ENCODE measurements at places on chromosomes 7 and 10.

- DNase-seq, result no peak
Observed at GRCh38 chr7:29968683-29969395, 20.8 kb downstream of the SCRN1 start.

- no peak for DNase-seq
Observed at GRCh38 chr7:11120675-11121220, 147.1 kb downstream of the PHF14 start.

DNA sequence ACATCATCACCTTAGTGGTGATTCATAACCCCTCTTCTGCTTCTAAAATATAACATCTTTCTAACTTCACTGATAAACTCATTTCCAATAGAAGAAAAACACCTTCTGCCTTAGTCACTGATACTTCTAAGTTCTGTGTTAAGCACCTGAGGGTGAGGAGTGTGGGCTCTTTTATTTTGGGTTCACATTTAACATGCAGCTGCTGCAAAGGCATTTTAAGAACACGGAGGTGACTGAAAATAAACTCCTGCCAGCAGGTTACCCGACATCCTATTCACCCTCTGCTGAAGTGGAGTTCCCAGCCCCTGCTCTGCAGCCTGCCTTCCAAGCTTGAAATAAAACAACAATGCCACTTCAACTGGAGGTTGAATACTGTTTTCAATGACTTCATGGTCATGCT lies 202.9 kb upstream of the PLXNA4 start:
- DNase-seq, result no peak

- DNase-seq, result no peak
Observed at GRCh38 chr7:23783115-23783514, 73.1 kb downstream of the STK31 start.

DNA sequence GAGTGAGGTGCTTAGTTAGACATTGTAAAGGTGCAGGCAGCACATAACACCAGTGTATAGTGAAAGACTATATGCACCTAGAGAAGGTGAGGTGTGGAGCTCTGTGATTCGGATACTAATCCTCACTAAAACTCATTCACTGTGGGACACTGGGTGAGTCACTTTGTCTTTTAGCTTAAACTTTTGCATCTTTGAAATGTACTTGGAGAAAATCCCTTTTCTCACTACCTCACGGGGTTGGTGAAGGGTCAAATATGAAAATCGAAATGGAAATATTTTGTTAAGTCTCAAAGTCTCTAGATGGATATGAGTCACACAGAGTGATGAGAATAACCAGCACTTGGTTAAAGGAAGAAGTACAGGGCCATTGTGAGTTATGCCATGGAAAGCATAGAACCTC lies 38.0 kb downstream of the MDFIC start:
- DNase-seq, result no peak

DNA sequence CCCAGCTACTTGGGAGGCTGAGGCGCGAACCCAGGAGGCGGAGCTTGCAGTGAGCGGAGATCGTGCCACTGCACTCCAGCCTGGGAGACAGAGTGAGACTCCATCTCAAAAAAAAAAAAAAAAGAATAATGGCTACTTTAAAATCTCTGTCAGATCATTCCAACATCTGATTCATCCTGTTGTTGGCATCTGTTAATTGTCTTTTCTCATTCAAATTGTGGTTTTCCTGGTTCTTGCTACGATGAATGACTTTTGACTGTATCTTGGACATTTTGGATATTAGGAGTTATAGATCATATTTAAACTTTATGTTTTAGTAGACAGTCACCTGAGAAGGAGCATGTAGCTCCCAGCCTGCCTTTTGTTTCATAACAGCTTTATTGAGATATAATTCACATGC lies 8.5 kb downstream of the TPST1 start:
- no peak for DNase-seq

GRCh38 chr7:157459966-157460365 lies 123.2 kb downstream of the DNAJB6 start:
- no peak for DNase-seq

DNA sequence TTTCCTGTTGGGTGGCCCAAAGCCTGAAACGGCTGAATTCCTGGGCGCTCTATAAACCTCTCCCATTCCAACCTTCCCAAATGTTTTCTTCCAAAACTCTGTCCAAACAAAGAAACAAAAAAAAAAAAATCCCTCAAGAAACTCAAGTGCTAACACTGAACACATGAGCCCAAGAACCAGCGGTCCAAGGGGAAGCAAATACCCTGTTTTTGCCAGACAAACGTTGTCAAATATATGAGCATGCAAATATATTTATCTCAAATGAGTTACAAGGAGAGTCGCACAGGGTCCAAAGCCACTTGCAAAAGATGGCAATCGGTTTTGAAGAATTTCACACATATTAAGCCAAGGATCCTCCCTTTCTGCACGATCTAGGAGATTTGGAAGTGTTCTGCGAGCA lies 23.3 kb upstream of the EMX2 start:
- no peak for DNase-seq
